ENCODE measurements at places on chromosomes 2 and 18.

DNA sequence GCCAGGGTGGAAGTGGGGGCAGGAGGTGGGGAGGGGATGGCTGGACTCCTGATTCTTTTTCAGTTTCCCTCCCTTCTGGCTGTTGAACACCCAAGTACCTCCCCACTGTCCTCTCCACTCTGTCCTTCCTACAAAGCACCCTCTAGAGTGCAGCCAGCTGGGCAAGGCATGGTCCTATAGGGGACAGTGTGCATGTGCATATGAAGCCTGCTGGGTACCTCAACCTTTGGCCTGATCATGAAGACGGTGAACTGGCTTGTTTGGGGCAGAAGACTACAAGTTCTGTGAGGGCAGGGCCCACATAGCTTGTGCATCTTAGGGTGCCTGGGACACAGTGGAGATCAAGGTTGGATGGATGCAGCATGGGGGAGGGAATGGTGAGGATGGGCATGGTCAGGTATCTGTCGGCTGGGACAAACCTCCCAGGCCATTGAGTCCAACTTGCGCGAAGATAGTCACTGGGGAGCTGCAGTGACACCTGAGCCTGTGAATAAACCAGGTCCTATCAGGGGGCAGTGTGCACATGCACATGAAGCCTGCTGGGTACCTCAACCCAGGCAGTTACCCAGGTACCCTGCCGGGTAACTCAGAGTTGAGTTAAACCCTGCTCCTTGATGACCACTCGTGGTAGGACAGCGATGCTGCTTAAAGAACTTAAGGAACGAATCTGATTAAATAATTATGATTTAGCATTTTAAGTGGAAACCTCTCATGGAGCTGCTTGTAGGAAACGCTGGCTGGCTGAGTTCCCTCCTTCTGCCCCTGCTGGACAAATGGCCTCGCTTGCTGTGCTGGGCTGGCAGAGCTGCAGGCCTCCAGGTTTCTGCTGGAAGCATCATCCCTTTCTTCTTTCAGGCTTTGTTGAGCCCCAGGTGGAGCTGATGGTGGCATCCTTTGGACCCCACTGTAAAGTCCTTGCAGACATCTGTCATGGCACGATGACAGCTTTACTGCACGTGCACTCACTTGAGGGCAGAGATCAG is 84.0 kb downstream of the POLR1A start:
- DNase-seq = no peak

- DNase-seq = no peak
Measured at GRCh38 chr18:31396796-31397612, 20.4 kb downstream of the DSG4 start.

DNA sequence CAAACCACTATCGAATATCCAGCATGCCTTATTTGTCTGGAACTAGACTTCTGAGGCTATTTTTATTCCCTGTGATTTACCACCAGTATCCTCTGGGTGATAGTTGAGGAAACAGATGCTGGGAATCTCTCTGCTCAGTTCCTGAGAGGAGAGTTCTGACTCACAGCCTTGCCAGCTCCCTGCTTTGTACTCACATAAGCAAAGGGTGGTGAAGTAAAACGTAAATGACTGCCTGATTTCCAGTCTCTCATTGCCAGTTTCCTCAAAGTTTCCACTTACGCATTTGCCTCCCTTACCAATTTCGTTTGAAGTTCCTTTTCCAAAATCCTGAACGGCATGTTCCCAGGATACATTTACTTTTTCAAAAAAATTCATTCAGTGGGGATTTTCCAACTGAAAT is 69.2 kb upstream of the HNRNPA3 start:
- no peak for DNase-seq

- no peak for DNase-seq
Measured at GRCh38 chr2:148909114-148909513, 34.1 kb downstream of the KIF5C start.

DNA sequence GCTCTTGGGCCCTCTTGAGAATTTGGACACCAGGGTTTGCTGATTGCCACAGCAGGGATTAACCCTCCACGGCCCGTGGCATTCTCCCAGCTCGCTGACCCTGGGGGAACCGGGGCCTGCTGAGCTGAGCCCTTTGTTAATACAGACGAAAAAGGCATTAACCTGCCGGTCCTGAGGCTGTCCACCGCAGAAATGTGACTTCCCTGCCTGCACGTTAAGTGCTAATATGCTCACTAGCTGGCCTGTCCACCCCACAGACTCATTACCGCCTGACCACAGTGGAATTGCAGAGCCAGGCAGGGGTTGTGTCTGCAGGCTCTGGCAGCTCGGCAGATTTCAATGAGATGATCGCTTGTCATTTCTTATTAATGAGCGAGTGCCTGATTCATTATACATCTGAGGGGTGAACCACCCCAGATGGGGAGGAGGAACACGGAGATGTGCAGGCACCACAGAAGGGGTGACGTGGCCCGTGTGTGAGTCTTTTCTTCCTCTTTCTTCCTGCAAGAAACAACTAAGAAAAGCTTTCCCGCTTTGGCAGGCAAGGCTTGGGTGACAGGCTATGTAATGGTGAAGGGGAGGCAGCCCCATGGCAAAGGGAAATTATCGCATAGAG is 126.0 kb downstream of the GLI2 start:
- no peak for DNase-seq

DNA sequence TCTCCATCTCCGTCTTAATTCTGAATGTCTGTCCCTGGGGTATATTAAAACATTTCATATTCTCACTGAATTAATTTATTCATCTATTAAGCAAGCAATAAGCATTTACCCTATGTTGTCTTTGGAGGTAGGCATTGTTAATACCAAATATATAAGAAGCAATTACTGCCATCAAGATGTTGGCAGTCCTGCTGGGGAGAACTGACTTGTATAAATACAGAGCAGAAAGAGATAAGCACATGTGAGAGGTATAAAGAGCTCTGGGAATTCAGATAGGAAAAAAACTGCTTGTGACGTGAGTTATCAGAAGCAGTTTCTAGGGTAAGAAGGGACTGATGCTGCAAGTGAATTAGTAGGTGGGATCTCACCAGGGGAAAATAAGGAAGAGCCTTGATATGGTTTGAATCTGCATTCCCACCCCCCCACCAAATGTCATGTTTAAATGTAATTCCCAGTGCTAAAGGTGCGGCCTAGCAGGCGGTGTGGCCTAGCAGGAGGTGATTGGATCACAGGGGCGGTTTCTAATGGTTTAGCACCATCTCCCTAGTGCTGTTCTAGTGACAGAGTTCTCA is 286.8 kb downstream of the RAD51AP2 start:
- DNase-seq = no peak

DNA sequence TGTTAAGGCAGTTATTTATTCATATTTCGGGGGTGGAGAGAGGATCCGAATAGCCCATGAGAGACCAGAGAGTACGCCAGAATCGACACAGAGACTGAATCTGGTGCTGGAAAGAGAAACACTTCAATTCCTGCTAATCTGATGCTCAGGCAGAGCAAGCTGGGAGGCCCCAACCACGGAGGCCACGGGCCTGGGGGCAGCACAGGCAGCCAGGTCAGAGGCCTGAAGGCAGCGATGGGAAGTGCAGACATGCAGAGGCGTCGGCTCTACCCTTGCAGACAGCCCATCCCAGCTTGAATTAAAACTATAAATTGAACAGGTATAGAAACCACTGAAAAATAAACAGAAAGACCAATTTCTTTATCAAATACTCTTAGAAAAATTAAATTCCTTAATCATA is 50.6 kb downstream of the PXDN start:
- DNase-seq = no peak

GRCh38 chr18:55097456-55098170 is 138.4 kb upstream of the CCDC68 start:
- DNase-seq = no peak

DNA sequence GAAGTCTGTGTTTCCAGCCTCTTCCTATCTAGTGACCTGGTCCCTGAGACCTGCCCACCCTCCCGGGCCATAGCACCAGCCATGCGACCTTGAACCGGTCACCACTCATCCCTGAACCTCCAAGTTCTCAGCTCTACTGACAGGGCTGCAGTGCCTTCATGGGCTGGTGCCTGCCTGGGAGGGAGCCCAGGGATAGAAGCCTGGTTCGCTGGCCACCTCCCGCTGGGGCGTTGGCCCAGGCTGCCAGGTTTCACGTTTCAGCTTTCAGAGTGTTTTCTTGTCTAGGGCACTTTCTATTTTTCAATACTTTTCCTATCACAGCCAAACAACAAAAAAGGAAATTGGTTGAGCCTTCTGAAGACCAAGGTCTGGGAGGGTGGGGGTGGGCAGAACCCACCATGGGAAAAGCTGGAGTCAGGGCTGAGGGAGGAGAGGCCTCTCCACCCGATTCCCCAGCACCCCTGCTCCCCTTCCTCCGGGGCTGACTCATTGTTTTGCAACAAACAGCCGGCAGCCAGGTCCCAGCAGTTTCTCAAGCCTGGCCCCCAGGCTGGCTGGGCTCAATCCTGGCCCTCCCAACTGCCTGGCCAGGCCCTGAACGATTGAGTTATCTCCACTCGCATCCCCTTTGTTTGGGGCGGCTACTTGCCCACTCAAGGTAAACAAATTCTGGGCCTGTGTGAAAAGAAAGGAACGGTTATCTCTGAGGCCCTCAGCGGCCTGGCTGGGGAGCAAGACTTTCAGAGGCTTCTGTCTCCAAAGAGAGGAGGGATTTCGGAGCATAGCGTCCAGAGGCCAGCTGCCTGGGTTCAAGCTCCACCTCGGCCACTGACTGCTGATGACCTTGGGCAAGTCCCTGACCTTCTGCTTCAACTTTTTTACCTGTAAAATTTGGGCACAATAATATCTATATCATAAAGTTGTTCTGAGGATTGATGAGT is 47.5 kb downstream of the ZFP36L2 start:
- DNase-seq = no peak

GRCh38 chr2:234839285-234839684 is 112.5 kb upstream of the SH3BP4 start:
- no peak for DNase-seq

DNA sequence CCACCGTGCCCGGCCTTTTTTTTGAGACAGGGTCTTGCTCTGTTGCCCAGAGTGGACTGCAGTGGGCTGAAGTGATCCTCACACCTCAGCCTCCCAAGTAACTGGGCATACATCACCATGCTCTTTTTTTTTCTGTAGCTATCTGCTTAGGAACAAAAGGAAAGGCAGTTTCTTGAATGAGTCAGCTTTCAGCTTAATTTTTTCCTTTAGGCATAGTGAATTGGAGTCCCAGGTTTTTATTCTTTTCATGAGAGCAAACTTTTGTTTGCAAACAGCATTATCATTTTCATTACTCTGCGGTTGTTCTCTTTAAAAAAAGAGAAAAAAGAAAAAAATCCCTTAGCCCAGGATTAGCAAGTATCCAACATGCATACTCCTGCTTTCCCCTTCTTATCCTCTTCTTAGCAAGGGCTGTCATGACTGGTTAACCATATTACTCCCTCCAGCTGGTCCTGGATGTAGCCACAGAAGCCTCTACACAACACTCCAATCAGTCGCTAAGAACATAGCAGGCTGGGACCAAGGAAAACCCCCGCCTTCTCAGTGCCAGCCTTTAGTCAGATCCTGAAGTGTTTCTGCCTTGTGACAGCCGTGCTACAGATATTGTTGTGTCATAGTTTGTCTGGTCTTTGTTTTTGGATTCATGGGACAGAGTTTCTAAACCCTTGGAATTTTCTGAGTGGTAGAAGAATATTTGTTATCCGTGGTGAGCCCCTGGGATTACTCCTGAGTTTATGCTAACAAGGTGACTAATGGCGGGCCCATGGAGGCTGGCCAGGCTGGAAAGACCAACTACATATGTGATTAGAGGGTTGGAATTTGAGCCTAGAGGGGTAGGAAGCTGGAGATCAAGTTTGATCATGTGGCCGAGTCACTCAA is 23.3 kb upstream of the ST3GAL5 start:
- no peak for DNase-seq

- DNase-seq = no peak
Measured at GRCh38 chr2:172228177-172228808, 125.6 kb upstream of the DLX2 start.

DNA sequence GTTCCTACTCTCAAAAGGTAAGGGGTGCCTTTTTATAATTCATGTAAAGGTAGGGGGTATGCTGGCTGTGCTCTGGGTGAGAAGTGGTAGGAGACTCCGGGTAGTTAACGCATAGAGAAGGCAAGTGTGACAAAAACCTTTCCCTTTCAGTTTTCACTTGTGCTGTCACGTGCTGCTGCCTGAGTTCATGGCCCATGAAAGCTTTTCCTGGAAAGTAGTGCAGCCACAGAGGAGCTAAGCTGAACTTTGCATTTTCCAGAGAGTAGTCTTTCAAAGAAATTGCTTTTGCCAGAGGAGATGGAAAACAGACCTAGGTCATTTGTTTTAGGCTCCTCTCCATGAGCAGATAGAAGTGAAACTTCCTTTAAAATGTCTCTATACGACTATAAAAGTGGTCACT is 44.7 kb downstream of the THSD7B start:
- no peak for DNase-seq

DNA sequence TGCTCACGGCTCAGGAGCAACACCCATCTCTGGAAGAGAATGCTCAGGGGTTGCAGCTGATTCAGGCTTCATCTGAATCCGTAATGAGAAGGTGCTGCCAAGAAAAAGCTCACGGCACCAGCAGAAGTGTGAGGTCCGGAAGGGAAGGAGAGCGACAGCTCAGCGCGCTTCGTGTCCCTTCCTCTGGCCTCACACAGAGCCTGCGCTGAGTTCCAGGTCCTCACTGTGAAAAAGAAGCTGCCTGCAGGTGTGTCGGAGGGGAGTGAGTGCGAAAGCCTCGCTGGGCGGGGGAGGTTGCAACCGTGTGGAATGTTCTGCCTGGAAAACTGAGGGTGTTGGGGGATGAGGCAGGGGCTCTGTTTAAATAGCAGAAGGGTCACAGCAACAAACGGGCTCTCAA is 76.2 kb upstream of the TWIST2 start:
- no peak for DNase-seq

DNA sequence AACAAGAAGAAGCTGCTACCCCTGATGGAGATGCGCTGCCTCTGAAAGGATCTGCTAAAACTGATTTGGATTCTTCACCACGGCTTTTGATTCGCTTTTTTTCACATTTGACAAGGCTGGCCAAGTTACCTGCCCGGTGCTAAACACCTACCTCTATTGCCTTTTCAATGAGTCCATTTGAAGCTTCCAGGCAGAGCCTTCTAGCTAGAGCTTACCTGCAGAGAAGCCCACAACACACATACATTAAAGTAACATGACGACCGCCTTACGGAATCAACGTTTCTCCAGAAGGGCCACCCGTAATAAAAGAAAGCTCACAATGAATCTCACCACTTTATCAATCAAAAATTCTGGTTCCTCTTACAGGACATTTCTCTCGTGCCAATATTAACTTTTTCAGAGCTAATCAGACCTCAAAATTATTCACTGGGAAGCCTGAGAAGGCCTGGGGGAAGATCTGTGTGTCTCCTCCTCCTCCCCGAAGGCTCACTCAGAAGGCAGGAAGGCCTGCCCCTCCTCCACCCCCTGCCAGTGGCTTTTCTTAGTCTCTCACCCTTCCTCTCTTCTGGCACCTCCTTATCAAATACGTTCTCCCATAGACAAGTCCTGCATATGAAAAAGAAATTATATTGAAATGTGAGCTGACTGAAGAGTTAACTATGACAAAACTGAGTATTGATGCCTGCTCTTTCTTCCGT is 171.0 kb downstream of the DNER start:
- DNase-seq = no peak

GRCh38 chr18:42080340-42080739 is 125.3 kb downstream of the PIK3C3 start:
- DNase-seq = no peak

- peak; percentile 11 for DNase-seq
Measured at GRCh38 chr18:32439241-32439640, 31.4 kb downstream of the GAREM1 start.

All from activated CD4-positive, alpha-beta T cell treated with anti-CD3 and anti-CD28 coated beads, Interleukin-2, Interleukin-4, amounts not matched to agents 100 ng/mL and 50 ng/mL, durations not matched to agents 16 hours and 8 hours (primary cell).